ENCODE measurements at places on chromosomes 1 and 21.

GRCh38 chr1:219927956-219928790 lies at the start of gene SLC30A10:
Gene SLC30A10 (minus strand): TSS chr1:219928557. CDS start chr1:219928440, 117 bp downstream.
- peak; percentile 35 for DNase-seq

DNA sequence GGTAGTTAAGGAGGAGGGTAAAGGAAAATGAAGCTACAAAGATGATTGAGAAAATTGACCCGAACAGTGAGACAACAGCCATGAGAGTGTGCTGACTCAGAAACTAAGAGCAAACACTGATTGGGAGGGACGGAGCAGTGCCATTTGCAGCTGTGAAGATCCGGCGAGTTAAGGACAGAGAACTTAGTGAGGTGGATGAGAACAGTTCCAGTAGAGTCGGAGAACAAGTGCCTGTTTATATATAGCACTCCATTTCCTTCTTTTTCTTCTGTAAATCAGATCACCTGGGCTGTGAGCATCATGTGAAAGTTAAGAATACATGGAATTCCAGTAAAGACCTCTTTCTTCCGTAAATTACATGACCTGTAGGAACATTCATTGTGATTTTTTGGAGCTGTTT lies 145.7 kb downstream of the KCNK2 start:
- DNase-seq, result no peak

DNA sequence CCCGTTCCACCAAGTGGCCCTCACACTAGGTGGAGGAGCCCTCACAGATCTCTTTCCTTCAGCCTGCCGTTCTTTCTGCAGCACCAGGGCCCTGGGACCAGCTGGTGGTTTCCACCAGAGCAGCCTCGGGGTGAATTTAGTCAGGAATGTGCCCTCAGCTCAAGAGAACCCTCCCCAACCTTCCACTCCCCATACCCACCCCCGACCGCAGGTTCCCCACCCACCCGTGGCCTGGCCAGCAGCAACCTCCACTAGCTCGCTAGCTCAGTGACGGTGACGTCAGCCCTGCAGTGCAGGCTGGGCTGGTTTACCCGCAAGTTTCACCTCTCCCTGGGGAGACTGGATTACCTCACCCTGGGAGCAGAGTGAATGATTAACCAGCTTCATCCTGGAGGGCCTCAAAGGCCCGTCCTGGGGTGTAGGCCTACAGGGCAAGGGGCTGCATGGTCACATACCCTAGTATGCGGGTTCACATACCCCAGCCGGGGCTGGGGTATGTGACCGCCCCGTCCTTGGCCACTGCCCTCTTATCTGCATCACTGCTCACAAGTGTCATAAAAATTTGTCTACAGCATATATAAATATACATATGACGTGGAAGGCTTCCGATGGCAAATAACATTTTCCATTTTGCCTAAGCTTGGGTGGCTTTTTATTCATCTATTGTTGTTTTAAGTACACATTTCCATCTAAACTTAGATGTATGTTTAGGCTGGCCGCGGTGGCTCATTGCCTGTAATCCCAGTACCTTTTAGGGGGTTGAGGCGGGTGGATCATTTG lies 24.5 kb downstream of the ELF3 start:
- DNase-seq, result peak; percentile 46

DNA sequence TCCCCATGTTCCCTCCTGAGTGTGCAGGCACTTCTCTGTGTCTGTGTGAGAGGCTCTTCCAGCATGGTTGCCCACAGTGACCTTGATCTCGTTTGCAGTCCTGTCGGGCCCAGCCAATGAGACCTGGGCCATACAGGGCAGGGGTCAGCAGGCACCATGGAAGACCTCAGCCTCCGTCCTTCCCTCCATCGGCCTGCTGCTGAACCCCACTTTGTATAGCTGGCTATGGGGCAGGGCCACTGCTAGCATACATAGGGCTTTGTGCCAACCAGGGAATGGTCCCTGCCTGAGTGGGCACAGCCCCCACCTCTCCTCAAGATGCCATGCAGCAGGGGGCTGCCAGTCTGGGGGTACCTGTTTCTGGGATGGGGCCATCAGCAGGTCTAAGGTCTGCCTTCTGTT lies 3.8 kb downstream of the C1orf35 start:
- no peak for DNase-seq

DNA sequence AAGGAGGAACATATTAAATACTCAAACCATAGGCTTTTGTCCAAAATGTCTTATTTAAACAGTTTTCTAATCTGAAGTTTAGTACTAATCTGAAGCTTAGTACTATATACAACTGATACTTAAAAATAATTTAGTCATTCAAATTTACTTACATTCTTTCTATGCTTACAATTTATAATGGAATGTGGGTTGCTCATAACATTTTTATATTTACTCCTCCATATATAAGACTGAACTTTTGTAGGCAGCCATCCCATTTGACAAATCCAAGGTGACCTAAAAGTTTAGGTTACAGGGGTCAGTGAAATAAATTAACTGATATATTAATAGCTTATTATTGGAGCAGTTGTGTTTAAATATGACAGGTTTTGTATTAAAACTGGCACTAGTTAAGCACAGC lies 570.6 kb downstream of the DPYD start:
- DNase-seq, result no peak

GRCh38 chr1:1000357-1001056 lies 610 bp upstream of the HES4 start:
- DNase-seq, result peak; percentile 83

- DNase-seq, result no peak
Observed at GRCh38 chr1:46603481-46603857, 599 bp downstream of the MKNK1 start.

DNA sequence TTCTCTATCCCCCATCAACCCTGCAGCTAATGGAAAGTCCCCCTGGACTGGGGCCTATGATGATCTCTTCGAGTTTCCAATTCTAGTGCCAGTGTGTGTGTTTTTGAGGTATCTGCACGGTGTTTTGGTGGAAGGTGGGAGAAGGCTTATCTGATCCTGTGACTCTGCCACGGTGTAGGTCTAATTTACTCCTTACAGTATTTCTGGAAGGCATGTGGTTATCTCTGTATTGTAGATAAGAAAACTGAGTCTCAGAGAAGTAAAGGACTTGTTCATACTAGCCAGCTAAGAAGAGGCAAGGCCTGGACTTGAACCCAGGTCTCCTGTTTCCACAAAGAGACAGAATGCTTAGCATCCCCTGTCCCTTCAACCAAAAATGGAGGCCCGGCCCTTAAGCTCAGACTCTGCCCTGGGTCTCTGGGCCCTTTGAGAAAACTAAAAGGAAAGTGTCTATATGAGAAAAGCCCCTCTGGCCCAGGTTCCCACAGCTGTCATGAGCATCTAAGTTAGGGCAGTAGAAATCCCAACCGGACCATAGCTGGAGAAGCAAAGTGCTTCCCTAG lies 20.3 kb downstream of the RIMS3 start:
- no peak for DNase-seq

DNA sequence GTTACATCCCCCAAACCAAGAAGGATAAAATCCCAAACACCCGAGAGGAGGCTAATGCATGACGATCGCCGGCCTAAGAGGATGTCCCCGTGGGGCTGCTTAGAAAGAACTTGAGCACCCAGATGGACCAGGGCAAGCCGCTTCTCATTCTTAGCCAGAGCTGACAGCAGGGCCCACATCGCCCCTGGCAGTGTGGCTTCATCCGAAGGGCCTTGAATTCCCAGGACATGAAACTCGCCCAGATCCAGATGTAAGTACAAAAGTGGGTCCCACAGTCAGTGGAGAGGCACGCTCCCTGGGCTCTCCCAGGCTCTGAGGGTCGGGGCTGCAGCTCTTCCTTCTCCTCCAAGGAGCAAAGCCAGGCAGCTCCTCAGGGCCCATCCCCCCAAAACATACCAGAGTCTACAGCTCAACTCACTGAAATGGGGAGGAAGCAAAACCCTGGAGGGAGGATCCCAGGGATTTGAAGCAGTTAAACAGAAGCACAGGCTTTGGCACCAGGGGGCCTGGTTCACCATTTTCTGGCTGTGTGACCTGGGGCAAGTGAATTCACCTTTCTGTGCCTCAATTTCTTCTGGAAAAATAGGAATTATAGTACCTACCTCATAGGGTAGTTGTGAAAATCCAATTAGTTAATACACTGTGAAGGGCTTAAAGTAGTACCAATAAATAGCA lies 85.6 kb downstream of the MAN1C1 start:
- DNase-seq, result no peak

GRCh38 chr1:154474802-154475201 lies 27.2 kb upstream of the TDRD10 start:
- DNase-seq, result no peak

DNA sequence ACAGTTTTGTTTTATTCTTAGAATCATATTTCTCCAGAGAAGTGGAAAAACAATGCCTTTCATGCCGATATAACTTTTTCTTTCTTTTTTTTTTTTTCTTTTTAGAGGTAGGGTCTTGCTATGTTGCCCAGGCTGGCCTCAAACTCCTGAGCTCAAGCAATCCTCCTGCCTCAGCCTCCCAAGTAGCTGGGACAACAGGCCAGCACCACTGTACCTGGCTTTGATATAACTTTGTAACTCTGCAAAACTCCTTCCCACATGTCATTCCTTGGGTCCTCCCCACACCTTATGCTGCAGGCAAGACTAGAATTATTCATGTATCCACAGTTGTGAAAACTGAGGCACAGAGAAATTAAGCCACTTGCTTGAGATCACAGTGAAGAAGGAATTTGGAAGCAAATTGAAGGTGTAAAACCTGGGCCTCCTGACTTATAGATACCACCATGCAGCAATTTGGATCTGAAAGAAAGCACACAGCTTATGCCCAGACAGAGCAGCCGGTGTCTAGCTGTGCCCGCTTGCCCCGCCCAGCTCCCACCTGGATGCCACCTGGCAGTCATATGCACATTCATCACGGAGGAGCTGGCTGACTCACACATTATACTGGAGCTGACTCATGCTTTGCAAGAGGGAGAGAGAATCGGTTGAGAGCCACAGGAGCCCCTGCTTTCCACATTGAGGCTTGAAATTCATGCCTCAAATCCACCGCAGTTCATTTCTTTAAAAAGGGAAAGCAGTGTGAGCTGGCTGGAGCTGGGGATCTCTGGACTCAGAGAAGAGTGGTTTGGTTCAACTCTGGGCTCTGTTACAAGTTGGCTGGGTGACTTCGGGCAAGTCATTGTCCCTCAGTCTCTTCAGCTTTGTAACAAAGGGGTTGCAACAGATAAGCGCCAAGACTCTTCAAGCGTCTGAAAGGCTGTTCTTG lies 8.3 kb upstream of the SLC2A1 start:
- DNase-seq, result no peak

GRCh38 chr1:111032295-111032897 lies 68.7 kb upstream of the LRIF1 start:
- DNase-seq, result peak; percentile 32

- DNase-seq, result no peak
Observed at GRCh38 chr1:173997791-173998190, 24.4 kb downstream of the RC3H1 start.

DNA sequence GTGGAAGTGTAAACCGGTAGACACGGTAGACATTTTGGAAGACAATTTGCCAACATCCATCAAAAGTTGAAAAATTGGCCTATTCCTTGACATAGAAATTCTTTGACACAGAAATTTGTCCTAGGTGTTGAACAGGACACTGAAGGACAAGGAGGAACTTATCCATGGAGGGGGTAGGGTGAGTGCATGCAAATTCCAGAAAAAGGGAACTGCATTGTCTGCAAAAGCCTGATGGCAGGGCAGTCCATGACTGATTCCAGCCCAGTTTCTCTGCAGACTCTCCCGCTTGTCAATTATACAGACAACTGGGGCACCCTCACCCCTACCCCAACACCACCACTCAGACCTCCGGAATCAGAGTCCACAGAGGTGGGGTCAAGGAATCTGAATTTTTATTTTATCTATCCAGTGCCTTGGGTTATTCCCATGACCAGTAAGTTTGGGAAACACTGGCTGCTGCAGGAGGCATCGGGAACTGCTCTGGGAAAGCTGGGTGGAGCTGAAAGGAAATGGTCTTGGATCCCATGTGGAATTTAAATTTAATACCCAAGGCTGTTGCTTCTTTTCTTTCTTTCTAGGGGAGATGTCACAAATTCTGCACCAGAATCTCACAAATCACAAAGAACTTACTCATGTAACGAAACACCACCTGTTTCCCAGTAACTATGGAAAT lies 103.3 kb upstream of the SLC45A1 start:
- DNase-seq, result no peak

DNA sequence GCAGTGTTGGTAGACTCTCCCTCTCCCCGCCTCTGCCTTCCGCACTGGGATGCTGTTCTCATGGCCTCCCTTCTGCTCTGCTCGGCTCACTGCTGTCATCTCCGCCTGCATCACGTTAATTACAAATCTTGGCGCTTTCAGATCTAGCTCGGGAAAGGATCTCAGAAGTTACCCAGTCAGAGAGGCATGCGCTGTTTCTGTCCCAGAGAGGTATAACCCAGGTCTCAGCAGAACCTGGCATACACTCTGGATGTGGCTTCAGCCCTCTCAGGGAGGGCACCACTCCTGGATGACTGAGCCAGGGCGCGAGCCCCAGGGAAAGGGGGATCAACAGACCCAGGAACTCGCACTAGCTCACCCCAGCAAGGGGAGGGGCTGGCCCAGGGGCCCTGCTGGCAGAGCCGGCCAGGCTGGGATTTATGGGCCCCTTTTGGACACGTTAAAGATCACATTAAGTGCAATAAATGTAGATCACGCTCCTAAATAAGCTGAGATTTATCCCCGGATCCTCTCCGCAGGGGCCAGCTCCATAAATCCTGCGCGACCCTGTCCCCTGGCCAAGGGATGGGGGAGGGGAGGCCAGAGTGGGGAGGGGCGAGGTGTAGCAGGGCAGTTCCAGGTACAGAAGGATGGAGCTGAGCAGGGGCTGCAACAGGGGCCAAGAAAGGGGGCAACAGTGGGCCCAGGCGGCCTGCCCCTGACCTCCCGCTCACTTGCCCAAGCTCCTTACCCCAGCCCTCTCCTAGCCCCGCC lies 101.3 kb upstream of the ZBTB40 start:
- peak; percentile 92 for DNase-seq

- DNase-seq, result no peak
Observed at GRCh38 chr1:193763266-193763665, 576.9 kb upstream of the B3GALT2 start.

DNA sequence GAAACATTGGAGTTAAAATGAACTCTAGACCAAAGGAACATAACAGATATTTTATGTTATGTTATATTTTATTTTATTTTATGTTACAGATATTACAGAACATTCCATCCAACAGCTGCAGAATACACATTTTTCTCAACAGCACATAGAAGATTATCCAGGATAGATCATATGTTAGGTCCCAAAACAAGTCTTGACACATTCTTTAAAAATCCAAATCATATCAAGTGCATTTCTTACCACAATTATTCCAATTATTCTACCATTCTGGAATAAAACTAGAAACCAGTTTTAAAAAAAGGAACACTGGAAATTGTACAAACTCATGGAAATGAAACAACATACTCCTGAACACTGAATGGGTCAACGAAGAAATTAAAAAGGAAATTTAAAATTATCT lies 30.9 kb upstream of the PIGK start:
- DNase-seq, result no peak

DNA sequence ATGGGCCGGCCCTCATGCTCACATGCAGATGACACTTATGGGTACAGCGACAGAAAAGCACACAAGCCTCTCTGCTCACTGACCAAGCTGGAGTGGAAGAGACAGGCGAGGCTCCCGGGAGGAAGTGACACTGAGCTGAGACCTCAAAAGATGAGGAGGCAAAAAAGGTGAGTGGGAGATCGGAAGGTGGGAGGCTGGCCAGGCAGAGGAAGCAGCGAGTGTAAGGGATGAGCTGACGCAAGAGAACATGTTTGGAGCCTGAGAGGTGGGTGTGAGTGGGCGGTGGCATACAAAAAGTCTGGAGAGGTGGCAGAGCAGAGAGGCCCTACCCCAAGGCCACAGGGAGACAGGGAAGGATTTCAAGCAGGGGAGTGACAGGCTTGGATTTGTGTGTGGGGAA lies 18.2 kb upstream of the CDCP2 start:
- DNase-seq, result no peak
